Caco-2 (cell line): ENCODE measurements at places on chromosomes 1 and 21.

DNA sequence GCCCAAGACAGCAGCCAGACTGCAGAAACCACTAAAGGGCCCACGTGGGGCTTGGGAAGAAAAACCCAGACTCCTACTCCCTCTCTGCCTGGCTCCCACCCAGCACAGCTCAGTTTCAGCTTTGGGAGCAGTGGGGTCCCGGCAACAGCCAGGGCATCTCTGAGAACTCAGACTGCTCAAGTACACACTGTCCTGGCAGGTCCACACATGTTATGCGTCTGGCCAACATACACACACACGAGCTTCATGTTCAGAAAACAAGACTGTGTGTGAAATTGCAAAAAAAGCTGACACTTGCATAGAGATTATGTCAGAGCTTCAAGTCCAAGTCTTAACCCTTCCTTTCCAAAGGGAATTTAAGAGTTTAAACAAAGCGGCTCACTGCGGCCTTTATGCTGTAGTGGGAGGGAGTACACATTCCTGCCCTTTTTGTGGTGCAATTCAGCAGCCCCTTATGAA, 136.6 kb upstream of the CD34 start:
- no peak for DNase-seq

DNA sequence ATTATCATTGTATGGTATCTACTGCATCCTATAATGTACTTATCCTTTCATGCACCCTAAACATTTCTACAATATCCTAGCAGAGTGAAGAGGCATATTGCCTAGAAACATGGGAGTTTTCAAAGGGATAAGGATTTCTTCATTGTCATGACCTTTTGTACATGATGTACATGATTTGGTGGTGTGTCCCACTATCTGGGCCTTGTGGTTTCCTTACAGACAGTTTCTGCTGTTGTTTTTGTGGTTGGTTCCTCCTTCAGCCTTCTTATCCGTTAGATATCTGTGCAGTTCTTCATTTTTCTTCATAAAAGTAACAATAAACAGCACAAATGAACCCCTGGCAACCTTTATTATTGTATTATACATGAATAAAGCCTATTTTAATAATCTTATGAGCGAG, 70.4 kb upstream of the BACH1 start:
- no peak for DNase-seq

DNA sequence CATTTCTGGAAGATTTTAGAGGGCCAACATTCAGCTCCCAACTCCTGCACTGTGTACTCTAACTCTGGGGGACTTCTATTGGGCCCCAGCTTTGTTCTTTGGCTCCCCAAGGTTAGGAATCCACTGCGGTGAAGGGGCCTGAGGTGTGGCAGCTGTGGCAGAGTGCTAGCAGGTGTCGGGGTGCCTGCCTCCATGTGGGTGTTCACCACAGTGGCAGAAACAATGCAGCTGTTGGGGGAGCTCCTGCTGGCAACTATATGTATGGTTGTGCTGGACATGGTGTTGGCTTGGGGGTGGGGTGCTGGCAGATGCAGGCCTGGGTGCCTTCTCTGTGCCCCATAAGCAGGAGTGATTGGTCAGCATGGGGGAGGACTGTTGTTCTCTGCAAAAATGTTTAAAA, 95.5 kb downstream of the ST6GALNAC3 start:
- DNase-seq, result no peak

- DNase-seq, result no peak
These were observed 559.3 kb upstream of the USP24 start for GRCh38 chr1:55774446-55774845.

- DNase-seq, result peak; percentile 55
These were observed 721 bp downstream of the PBXIP1 start for GRCh38 chr1:154955039-154955717.

DNA sequence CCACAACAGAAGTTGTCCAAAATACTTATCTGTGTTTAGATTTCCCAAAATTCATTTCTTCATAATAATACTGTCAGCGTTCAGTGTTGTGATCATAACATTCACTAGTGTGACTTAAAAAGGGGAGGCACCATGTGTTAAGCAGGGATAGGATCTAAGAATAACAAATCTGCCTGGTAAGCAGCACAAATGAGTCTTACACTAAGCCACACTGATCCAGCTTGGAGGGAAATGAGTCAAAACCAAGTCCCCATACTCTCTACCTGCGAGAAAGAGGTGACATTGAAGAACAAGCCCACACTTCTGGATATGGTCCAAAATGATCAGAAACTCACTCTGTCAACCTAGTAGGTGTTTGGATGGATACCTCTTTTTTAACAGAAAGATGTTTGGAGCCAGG, 145.5 kb downstream of the CRB1 start:
- DNase-seq, result no peak

GRCh38 chr21:42300045-42300583, 15.1 kb downstream of the TFF3 start:
- DNase-seq, result no peak

DNA sequence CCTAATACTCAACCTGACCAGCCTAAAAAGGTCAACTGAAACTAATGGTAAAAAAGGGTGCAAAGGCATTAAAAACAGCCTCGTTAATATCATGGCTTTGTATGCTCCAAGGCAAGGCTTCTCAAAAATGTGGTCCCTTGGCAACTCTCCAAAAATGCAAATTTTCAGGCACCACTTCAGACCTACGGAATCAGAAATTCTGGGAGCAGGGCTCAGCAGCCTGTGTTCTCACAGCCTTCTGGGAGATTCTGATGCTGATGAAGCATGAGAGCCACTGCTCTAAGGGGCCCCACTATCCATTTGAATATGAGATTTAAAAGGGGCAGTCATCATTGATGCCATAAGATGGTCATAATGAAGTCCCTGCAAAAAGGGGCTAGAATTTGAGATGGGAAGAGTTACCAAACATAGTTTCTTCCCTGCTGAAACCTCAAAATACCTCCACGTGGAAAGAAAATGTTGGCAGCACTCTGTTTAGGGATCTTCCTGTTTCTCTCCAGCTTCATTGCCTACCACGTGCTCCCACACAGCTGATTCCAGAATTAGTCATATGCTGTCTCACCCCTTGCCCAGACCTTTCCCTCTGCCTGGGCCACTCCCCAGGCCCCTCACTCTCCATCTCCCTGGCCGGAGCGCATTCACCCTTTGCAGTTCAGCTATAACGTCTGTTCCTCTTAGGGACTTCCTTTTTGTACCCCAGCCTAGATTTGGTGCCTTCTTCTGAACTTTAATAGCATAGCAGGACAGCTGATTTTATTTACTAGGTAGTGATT, 46.7 kb downstream of the PHC2 start:
- DNase-seq, result no peak

GRCh38 chr1:53108646-53109580, 33.5 kb downstream of the SLC1A7 start:
- no peak for DNase-seq

- no peak for DNase-seq
These were observed 537.9 kb downstream of the PTPRC start for GRCh38 chr1:199176713-199177112.

DNA sequence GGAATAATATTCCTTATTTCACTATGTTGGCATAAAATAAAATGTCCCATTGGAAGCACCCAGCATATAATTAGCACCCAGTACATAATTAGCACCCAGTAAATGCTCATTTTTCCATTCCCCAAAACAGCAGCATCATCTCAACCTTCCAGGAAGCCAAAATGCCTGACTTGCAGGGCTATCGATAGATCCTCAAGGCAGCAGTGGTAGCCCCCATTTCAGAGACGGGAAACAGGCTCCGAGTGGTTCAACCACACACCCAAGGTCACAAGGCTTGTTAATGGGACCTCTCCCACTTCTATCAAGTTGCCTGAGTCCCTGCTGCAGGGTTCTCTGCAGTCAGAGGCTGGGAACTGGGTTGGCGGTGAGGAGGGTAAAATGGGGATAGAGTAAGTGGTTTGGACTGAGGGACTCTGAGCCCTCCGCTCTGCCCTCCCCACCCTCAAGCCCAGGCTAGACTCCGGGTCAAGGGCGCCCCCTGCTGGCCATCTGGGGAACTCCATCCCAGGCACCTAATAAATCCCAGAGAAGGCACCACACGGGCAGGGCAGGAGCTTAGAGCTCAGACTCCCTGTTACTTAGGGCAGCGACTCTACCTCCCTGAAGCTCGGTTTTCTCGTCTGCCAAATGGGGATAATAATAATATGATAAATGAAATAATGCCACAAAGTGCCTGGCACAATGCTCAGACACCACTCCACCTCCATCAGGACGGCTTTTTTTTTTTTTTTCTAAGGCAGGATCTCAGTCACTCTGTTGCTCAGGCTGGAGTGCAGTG, 21.9 kb upstream of the LAPTM5 start:
- DNase-seq, result peak; percentile 84

DNA sequence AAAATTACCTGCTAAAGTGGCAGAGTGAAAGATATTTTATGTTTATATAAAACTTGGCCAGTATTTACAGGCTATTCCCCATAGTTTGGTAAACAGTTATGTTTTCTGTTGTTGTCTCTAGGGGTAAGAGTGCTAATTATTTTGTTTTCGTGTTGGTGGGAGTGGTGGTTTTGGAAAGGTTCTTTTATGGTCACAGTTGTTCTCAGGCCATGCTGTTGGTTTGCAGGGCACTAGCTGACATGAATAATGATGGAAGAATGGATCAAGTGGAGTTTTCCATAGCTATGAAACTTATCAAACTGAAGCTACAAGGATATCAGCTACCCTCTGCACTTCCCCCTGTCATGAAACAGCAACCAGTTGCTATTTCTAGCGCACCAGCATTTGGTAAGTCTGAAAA, 92.5 kb downstream of the ITSN1 start:
- DNase-seq, result no peak

GRCh38 chr1:223706077-223706973, 6.0 kb upstream of the CAPN2 start:
- no peak for DNase-seq

- DNase-seq, result peak; percentile 30
These were observed 42.4 kb downstream of the CRYAA start for GRCh38 chr21:43211072-43211759.

DNA sequence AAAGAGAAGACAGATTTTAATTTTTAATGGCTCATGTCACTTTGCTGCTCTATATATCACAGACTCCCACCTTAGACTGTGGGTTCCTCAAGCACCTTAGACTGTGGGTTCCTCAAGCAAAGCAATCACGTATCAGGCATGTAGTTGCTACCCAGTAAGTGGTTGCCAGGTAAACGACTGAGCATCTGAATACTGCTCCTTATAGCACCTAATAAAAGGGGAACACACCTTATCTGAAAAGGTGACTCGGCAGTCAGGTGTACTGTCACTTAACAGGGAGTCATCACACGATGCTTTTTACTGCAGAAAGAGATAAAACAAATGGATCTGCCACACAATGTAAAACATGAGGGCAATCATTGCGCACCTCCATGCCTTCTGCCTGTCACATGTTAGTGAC, 92.5 kb upstream of the LPGAT1 start:
- no peak for DNase-seq

DNA sequence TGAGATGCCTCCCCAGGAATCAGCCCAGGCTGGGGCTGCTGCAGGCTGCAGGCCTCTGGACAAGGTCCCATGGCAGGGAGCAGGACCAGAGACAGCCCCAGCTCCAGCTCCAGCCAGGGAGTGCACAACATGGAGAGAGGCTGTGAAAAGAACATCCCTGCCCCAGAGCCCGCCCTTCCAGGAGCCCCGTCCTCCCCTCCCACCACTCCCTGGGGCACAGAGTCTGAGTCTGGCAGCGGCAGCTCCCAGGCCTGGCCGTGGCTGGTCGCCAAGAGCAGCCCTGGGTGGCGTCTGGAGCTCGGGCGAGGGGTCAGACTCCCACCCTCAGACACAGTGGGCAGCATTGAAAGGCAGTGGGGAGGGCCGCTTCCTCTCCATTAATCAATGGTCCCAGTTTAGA, 37.8 kb downstream of the MEGF6 start:
- DNase-seq, result no peak

DNA sequence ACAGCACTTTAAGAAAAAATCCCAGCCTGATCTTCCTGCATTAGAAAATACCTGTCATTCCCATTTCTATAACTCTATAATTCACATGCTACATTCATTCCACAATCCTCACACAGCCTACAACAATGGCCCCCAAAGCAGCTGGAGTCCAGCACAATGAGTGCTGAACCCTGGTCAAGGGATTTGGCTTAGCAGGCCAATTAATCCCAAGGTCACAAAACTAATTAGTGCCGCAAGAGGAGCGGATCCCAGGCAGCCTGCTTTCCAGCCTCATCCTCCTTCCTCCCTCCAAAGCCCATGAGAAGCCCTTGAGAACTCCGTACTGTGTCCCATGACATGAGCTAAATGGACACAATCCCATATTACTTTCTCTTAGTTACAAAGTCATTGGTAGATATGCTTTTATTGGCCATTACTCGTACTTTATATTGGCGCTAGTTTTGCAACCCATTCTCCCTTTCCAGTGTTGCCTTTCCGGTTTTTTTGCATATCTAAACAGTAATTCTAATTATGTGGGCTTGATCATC, 94.8 kb downstream of the DAB1 start:
- no peak for DNase-seq

- no peak for DNase-seq
These were observed 125.9 kb upstream of the VAMP3 start for GRCh38 chr1:7644961-7645750.

GRCh38 chr1:50491142-50491541, 67.9 kb upstream of the DMRTA2 start:
- no peak for DNase-seq

- no peak for DNase-seq
These were observed 96.6 kb downstream of the SLC44A5 start for GRCh38 chr1:75514270-75514669.

DNA sequence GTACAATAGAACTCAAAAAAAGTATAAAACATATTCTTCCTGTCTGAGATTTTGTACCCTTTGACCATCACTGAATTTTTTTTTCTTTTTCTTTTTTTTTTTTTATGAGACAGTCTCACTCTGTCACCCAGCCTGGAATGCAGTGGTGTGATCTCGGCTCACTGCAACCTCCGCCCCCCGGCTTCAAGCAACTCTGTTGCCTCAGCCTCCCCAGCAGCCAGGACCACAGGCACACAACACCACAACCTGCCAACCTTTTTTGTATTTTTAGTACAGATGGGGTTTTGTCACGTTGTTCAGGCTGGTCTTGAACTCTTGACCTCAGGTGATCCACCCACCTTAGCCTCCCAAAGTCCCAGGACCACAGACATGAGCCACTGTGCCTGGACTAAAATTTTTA, 10.4 kb downstream of the SDCCAG8 start:
- DNase-seq, result no peak

DNA sequence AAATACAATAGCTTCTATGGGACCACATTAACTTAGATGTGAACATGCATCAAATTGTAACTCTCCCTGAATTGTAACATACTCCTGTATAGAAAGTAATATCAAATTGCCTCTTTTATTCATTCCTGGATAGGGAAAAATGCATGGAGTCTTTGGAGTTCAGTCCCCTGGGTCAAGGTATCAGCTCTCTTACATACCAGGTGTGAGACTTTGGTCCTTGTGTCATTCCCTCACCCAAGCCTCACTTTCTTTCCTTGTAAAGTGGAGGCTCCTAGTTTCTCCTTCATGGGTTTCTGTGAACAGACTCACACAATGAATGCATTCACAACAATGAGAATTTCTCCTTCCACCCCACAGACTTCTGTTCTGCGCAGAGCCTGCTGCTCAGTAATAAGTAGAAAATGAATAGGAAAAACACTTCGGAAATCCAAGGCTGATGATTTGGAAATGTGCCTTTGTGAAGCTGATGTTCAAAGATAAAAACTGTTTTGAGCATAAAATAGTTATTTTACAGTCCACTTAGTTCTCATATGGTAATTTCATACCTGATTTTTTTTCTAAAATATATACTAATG, 185.3 kb downstream of the AK5 start:
- DNase-seq, result no peak

- DNase-seq, result no peak
These were observed 43.2 kb downstream of the NEK2 start for GRCh38 chr1:211632117-211632807.
